ENCODE measurements at places on chromosomes 7 and 10. TPM values are rescaled to one million over a fixed set of nuclear protein-coding genes. Genes with fewer than 3 reads are reported as not detected.
A peak's percentile ranks its signal among the peaks of the same experiment; 100 is the strongest.

Gene H2AZ2
- total RNA-seq = 116 TPM

Gene CRTAC1
- 5.3 TPM for total RNA-seq

GRCh38 chr7:87875151-87876039 lies 765 bp downstream of the SLC25A40 start:
- DNase-seq = peak; percentile 75

- no peak for DNase-seq
Observed at GRCh38 chr7:25970911-25971310, 181.1 kb upstream of the NFE2L3 start.

- no peak for DNase-seq
Observed at GRCh38 chr10:101287997-101288635, 58.9 kb upstream of the LBX1 start.

DNA sequence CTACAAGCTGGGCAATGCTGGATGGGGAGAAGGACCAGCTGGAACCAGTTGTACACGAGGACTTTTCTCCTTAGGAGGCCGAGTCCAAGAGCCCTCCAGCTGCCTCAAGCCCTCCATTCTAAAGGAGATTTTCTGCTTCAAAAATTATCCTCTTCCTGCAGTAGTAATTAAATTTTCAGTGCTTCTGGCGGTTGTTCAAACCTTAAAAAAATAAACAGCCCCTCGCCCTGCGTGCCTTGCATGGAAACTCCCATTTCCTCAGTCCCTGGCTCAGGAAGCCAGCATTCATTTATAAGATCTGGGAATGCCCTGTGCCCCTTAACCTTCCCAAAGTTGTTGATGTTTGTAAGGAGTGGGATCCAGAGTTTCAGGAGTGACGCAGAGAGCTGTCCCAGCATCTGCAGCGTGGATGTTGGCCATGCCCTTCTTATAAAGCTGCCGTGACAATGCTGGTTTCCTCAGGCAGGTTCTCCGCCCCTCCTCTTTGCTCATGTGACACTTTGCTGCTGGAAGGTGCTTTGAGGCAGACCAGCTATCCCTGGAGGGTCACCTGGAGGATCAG lies 24.0 kb upstream of the ACTR3B start:
- no peak for DNase-seq

GRCh38 chr7:80749270-80749669 lies 110.8 kb downstream of the CD36 start:
- no peak for DNase-seq
